Stimulated activated CD8-positive, alpha-beta memory T cell treated with anti-CD3 and anti-CD28 coated beads, Interleukin-15, amount 100 ng/mL, for 48 hours (primary cell): ENCODE measurements at places on chromosomes 6 and 20.

GRCh38 chr20:3755814-3756480, 11.6 kb downstream of the ADISSP start:
- no peak for DNase-seq

GRCh38 chr6:40631744-40632143, 44.6 kb upstream of the LRFN2 start:
- DNase-seq = no peak

DNA sequence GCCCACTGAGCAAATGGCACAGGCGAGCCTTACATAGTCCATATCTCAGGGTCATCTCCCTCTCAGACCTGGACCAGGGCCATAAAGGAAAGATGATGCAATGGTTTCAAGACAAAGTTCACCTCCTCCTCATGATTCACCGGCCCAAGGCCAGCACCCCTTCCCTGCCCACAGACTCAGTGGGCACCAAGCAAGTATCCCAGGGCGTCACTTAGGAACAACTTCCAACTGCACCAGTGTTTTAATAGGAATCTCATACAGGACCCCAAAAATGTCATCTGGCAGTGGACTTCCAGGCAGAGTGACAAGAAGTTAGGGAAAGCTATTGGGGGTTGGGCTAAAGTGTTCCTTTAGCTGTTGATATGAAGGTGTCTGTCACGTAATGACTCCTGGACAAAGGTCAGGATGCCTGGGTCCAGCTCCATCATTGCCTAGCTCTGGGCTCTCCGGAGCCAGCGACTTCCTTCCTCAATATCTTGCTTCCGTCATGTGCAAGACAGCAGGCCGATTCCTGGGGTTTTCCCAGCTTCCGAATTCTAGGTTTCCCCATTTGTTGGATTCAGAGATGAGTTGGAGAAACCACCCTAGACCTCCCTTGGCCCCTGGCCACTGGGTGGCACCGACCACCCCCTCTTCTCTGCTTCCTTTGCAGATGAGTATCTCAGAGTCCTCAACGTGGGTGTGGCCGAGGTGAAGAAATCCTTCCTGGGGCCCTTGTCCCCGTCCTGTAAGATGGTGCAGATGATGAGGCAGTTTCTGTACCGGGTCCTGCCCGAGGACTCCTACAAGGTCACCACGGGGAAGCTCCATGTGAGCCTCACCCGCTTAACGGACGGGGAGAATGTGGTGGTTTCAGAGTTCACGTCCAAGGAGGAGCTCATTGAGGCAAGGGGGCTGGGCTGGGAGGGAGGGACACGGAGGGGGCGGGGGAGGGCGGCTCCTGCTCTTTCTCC, 21.1 kb downstream of the PNPLA1 start:
- DNase-seq = no peak

- no peak for DNase-seq
Measured at GRCh38 chr6:13287104-13287503, 41.2 kb downstream of the TBC1D7 start.

DNA sequence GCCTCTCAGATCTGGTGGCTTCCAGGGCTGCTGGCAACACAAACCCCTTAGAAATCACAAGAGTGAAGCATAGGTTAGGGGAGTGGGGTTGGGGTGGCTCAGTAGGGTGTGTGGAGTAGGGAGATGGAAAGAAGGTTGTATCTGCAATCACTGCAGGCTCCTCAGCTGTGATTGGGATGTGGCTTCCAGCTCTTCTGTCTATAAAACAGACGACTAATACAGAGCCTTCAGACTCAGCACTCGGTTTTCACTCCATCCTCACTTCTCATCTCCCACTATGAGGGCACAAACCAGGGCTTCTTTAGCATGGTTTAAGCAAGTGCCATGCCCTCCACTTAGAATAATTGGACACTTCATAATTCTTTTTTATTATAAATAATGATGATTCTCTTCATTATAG, 46.4 kb upstream of the CAP2 start:
- DNase-seq = no peak

GRCh38 chr6:66866801-66867200, 1159.8 kb upstream of the EYS start:
- DNase-seq = no peak

DNA sequence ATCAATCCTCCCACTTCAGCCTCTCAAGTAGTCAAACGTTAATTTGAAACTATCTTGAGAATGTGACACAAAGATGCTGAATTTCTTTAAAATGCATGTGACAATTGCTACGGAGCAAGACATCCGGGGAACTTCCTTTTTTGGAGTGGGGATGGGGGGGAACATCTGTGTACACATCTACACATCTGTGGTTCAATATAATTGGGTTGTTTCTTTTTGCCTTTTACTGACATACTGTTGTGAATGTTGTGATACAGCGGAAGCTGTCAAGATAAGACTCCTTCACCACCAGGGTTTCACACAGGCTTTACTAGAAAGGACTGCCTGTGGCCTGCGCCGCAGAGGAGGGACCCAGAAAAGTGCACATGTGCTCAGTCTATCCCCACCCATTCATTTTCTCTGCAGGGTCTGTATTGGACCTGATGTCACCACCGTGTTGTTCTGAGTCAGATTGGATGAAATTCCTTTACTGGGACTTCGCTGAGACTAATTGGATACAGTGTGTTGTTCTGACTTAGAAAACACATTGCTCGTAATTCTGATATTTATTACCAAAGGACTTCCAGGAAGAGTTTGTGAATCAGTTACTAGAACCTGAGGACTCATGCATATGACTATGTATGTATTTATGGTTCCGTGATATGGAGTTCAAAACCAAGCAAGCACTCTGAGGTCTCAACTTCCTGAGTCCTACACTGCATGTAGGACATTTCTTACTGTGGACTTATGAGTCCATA, 98.7 kb upstream of the SGK1 start:
- DNase-seq = no peak

GRCh38 chr6:159043251-159043650, 1.5 kb downstream of the TAGAP start:
- no peak for DNase-seq

GRCh38 chr20:24544371-24544770, 74.9 kb downstream of the SYNDIG1 start:
- no peak for DNase-seq

DNA sequence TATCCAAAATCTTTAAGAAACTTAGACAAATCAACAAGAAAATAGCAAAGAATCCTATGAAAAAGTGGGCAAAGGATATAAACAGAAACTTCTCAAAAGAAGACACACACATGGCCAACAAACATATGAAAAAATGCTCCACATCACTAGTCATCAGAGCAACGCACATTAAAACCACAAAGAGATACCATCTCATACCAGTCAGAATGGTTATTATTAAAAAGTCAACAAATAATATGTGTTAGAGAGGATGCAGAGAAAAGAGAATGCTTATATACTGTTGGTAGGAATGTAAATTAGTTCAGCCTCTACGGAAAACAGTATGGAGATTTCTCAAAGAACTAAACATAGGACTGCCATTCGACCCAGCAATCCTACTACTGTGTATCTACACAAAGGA, 212.0 kb upstream of the DTNBP1 start:
- no peak for DNase-seq

GRCh38 chr6:12436683-12437082, 146.5 kb downstream of the EDN1 start:
- DNase-seq = no peak

DNA sequence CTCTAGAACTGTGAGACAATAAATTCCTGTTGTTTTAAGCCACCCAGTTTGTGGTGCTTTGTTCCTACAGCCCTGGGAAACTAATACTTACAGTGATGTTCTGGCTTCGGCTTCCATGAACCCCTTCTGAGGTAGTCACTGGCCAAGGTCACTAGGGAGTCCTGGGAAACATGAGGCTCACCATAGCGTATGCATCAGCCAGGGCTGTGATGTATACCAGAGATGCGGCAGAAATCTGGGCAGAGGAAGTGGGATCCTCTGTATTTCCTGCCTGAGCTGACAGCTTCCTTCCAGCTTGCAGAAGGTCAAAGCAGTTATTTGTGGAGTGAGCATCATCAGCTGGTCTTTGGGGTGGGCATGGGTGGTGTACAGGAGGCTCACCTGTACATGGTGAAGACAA, 27.9 kb downstream of the KAT14 start:
- DNase-seq = no peak

DNA sequence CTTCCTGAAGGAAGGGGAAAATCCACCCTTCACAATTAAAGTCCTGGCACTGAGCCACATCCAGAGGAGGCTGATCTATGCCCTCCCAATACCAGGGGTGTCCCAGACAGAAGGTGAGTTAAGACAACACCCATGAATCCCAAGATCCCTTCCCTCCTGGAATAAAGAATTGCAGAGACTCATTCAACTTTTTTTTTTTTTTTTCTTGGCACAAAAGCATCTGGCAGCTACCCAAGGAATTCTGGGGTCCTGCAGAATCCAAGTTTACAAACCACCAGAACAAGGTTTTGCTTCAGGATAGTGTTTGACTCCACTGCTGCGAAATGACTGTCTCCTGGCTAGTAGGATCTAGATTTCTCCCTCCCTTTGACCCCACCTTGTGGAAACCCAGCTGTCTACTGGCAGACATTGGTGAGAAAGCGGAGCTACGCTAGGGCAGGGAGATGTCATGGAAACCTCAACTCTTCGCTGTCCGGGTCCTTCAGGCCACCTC, 37.4 kb downstream of the JAG1 start:
- DNase-seq = no peak

DNA sequence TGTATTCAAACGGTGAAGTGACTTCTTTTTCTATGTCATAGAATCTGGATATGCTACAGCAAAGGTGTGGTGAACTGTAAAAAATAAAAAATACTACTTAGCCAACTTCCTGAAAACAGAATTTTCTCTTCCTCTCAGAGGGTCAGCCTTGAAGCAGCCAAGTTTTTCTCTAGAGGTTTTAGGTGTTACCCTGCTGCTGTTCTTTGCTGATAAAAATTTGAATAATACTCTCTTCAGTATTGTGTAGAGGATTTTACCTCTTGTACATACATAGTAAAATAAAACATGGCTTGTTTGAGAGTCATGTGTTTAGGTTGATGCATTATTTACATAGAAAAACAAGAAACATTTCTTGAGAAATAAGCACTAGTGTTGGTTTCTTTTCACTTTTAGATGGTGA, 458.4 kb downstream of the TBC1D32 start:
- no peak for DNase-seq

DNA sequence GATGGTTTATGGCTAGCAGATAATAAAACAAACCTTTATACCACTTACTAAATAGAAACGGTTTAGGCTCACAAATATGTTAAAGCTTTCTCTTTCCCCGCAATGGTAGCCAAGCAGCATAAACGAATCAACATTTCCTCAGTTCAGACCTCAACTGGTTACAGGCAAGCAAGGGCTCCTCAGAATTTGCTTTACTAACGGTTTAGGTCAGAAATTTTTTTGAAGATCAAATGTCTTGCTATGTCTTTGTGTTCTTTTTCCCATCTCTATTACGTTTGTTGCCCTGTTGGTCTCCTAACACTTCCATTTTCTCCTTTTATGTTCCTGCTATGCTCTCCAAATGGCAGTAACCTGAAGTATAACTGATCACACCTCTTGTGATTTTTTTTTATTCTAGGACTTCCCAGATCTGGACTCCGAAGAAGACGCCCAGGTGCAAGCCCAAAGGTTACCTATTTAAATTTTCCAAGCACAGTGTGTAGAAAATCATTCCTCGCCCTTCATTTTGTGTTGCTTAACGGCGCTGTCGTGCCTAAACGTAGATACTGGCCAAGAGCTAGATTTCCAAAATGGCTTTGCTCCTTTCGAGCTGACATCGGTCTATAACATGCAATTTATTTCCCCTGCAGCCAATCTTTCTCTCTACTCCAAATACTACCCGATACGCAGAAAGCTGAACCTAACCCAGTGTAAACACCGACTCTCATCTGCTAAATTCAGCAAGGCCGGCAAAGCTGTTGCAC, 717 bp upstream of the ASF1A start:
- no peak for DNase-seq

- no peak for DNase-seq
Measured at GRCh38 chr6:160714731-160715316, 12.8 kb downstream of the PLG start.

GRCh38 chr6:132816660-132817059, 2.3 kb downstream of the RPS12 start:
- no peak for DNase-seq

DNA sequence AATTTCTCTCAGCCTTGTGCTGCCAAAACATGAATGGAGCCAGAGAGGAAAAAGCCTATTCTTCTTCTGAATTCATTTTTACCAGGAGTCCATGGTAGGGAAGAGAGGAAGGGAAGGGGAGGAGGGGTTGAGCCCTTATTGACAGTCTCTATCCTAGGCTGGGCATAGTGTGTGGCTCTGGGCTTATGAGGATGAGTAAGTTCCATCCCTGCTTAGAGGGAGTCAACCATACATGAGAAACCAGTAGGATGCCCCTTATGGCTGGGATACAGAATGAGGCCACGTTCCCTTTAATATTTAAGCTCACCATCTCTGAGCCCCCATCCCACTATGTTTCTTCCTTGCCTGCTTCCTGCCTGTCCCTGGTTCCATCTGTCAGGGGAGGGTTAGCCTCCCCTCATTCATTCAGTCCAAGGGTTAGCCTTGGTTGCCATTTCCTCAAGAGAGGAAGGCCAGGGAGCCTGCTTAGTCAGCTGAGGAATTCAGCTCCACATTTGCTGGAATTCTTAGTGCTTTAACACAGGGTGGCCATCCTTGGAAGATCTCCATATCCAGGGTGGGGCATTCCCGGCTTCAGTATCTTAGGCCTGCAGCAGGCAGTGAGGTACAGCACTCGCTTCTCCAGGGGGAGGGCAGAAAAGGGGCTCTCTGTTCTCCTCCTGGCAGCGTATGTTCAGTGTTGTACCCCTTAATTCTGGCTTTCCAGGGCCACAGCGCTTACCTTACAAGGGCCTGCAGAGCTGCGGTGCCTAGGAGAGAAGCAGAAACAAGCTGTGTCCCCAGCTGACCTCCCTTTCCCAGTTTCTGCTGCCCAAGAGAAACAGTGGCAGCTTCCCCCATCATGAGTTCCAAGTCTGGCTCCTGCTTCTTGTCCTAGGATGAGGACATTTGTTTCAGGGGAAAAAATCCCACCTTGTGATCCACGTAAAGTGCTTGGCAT, 12.5 kb downstream of the SIRT5 start:
- no peak for DNase-seq

- no peak for DNase-seq
Measured at GRCh38 chr20:23085436-23086055, 578 bp downstream of the CD93 start.

- DNase-seq = peak; percentile 49
Measured at GRCh38 chr6:127812985-127813698, 87.7 kb downstream of the THEMIS start.

DNA sequence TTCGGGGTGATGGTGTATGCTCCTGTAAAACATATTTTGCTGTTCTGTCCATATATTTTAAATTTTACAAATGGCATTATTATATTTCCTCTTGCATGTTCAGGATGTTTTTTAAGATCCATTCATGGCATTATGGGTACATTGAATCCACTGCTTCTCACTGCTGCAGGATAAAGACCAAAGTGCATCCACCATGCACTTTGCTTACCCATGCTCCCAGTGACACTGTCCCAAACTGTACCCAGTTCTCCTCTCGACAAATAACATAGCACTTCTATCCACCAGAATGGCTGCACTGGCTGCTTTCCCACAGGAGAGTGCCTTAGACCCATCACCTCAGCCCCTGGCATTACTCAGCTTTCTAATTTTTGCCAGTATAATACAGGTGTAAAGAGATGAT, 29.7 kb downstream of the MTRES1 start:
- DNase-seq = no peak

GRCh38 chr6:158737710-158738615, 81.2 kb downstream of the EZR start:
- DNase-seq = no peak

GRCh38 chr20:38104285-38104684, 60.8 kb downstream of the TGM2 start:
- no peak for DNase-seq

- DNase-seq = no peak
Measured at GRCh38 chr6:149111556-149112115, 205.9 kb upstream of the TAB2 start.

- no peak for DNase-seq
Measured at GRCh38 chr20:40688129-40689099, 622 bp downstream of the MAFB start.
